ENCODE measurements at places on chromosomes 7 and 10. TPM values are rescaled to one million over a fixed set of nuclear protein-coding genes. Genes with fewer than 3 reads are reported as not detected.

ARHGAP22 gene
- 1.8 TPM for polyA plus RNA-seq

SMNDC1 gene
- 52.1 TPM for polyA plus RNA-seq

TAS2R41 gene
- not detected for polyA plus RNA-seq

OR2A42 gene
- polyA plus RNA-seq = 1.2 TPM

GNAT3 gene
- not detected for polyA plus RNA-seq

CRYGN gene
- polyA plus RNA-seq = 3.6 TPM

DLX5 gene
- polyA plus RNA-seq = 0.18 TPM

IGFBP1 gene
- polyA plus RNA-seq = 0.46 TPM

ANKRD7 gene
- polyA plus RNA-seq = 3.7 TPM

FBXO24 gene
- 1.7 TPM for polyA plus RNA-seq

RPS24 gene
- polyA plus RNA-seq = 3,357 TPM

DNA sequence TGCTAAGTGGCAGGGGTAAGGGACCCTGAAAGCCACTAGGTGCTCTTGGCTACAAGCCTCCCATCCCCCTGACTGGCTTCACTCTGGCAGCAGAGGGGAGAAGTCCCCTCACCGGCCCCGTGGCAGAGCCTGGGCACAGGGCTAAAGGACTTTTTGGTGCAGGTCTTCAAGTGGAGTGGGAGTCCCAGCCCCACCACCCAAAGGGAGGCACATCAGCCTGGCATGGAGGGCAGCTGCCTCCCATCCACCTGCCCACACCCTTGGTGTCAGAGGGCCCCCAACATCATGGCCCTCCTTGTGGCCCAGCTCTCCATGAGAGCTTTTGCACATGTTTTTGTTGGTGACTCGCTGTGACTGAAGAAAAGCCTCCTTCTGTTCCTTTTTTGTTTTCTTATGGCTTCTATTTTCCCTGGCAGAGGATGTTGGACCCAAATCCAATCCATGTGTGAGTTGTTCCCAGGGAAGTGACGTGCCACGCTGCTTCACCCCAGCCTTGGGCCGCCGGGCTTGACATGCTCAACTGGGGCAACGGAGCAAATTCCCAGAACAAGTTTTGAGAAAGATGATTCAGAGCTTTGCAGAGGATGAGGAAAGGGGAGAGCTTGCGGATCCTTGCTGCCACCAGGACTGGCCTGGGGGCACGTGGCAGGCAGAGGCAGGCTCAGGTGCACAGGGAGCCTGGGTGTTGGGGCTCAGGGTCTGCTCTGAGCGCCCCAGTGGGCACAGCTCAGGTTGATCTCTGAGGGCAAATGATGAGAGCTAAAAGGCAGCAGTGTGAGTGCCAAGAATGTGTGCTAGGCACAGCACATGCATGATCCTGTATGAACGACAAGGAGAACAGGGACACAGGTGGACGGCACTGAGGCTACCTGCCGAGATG is 1.9 kb upstream of the AEBP1 start:
- DNase-seq = no peak

GRCh38 chr7:21891291-21891690 is 54.4 kb downstream of the CDCA7L start:
- peak; percentile 33 for DNase-seq

DNA sequence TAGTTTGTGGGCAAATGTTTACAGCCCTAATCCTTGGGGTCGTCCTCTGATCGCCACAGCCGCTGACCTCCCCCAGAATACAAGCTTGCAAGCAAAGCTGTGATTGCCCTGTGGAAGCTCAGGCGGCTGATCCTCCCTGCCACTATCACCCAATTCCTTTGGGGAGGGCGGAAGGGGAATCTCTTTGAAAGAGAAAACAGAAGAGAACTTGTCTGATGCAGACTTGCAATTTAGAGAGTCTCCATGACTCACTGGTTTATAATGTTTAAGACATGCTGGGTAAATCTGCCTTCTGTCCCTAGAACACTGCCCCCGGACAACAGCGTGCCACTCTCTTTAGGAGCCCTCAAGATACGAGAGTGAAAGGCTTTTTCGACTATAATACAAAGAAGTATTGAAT is 75.5 kb downstream of the NRP1 start:
- no peak for DNase-seq

GRCh38 chr7:42967391-42967790 is 35.2 kb downstream of the MRPL32 start:
- no peak for DNase-seq

DNA sequence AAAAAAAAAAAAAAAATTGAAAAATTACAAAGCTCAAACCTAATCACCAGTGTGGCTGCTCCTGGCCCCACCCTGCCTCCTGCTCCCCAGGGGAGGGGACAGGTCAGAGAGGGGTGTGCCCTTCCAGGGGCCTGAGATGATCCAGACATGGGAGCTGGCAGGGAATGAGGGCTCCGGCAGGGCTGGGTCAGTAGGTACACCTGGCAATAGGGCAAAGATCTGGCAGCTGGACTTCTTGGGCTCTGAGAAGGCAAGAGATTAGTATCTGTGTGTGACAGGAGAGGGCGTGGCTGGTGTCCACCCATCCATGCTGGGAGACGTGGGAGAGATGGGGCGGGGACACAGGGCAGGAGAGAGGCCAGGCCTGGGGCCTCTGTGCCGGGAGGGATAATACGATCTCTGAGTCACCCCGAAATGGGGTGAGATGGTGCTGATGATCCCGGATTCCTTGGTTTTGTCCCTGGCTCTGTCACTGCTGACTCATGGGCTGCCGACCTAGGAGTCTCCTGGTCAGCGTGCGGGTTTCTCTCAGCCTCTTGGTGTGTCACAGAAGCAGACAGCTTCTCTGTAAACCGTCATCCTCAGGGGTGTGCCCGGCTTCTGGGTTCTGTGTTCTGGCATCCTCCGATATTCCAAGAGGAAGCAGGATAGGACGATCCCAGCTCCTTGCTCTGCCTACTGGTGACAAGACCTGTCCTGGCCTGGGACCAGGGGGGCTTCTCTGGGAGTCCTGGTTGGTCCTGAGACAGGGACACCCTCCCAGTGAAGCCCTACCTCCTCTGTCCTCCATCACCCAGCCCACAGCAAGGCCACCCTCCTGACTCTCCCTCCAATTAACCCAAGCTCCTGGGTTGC is 8.2 kb upstream of the CLDN4 start:
- DNase-seq = no peak

DNA sequence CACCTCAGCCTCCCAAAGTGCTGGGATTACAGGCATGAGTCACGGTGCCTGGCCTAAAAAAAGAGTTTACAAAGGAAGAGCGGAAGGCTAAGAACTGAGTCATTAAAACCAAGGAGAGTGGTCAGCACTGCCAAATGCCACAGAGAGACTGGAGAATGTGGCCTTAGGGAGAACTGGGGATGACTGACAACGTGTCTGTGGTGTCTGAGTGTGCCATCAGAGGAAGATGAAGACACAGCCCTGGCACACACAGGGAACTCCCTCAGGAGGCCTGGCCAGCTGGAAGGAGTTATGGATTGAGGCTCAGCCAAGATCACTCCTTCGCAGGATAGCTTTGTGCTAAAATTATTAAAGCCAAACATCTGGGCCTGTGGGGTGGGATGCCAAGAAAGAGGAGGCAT is 3.9 kb upstream of the INA start:
- no peak for DNase-seq

- no peak for DNase-seq
These were observed 63.5 kb downstream of the GRK5 start for GRCh38 chr10:119270762-119271366.

GRCh38 chr7:80088705-80089104 is 45.9 kb upstream of the GNAI1 start:
- no peak for DNase-seq
